ENCODE measurements at places on chromosomes 4 and X. TPM values are rescaled to one million over a fixed set of nuclear protein-coding genes. Genes with fewer than 3 reads are reported as not detected.

QDPR gene
- 11.4 TPM for total RNA-seq

CT47B1 gene
- not detected for total RNA-seq

GRCh38 chr4:78951862-78952472, 12.7 kb upstream of the PAQR3 start:
- DNase-seq: no peak

BEX1 gene
- 3.3 TPM for total RNA-seq

DNA sequence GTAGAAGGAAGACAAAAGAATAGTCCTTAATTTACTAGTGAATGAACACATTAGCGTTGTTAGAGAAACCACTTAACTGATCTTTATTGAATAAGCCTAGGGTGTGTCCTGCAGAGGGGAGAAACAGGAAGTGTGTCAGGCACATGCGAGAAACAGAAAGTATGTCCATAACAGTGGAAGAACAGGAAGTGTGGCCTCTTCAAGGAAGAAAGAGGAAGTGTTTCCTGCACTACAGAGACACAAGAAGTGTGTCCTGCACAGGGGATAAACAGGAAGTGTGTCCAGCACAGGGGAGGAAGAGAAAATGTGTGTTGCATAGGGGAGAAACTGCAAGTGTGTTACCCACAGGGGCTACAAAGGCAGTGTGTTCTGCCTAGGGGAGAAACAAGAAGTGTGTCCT, 539.6 kb upstream of the PRKX start:
- no peak for DNase-seq

APELA gene
- not detected for total RNA-seq

GRCh38 chr4:8847764-8848163, 23.9 kb downstream of the HMX1 start:
- peak; percentile 1 for DNase-seq

DNA sequence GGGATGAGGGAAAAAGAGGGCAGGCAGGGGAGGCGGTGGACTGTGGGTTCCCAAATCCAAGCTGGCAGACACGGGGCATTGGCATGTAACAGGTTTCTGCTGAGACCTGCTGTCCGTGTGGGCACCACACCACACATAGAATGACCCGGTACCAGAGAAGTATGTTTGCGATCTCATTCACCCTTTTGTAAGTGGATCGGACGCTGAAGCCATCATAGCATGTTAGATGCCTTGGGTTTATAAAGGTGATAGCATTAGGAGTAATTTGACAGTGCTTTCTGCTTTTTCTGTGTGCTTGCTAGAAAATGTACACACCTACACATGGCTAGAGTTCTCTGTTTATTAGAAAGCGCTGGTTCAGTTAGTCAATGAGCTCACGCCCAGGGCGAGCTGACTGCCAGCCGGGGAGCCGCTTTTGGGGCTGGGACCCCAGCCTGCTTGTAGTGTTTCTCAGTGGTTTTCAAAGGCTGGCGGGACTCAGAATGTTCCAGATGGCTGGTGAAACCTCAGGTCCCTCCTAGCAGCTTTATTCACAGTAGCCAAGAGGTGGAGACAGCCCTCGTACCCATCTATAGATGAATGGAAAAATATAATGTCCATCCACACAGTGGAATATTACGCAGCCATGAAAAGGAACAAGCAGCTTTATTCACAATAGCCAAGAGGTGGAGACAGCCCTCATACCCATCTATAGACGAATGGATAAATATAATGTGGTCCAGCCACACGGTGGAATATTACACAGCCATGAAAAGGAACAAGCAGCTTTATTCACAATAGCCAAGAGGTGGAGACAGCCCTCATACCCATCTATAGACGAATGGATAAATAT, 579 bp downstream of the IL3RA start:
- DNase-seq: no peak

All from transverse colon (tissue), 4 donors.